Transverse colon (tissue), 4 donors: ENCODE measurements at places on chromosomes 5 and 9.

GRCh38 chr9:98874721-98875255 lies 67.3 kb downstream of the GALNT12 start:
- DNase-seq = no peak

DNA sequence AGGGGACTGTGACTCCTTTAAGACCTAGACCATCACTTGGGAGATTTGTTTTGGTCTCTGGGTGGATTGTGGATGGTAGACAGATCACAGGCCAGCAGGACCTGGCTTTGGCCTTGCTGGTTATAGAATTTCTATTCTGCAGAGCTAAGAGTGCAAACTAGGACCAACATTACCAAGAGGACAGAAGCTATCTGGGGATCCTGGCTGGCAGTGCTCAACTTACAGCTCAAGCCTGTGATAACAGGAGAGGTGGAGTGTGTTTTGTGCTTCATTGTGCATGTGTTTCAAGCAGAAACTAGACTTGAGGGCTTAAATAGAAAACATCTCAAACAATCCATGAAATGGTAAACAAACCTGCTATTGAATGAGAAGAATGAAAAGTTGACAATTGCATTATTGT lies 106.7 kb downstream of the ZNF462 start:
- DNase-seq = no peak

- DNase-seq = no peak
These were observed 689.7 kb upstream of the MEF2C start for GRCh38 chr5:89572696-89573095.

DNA sequence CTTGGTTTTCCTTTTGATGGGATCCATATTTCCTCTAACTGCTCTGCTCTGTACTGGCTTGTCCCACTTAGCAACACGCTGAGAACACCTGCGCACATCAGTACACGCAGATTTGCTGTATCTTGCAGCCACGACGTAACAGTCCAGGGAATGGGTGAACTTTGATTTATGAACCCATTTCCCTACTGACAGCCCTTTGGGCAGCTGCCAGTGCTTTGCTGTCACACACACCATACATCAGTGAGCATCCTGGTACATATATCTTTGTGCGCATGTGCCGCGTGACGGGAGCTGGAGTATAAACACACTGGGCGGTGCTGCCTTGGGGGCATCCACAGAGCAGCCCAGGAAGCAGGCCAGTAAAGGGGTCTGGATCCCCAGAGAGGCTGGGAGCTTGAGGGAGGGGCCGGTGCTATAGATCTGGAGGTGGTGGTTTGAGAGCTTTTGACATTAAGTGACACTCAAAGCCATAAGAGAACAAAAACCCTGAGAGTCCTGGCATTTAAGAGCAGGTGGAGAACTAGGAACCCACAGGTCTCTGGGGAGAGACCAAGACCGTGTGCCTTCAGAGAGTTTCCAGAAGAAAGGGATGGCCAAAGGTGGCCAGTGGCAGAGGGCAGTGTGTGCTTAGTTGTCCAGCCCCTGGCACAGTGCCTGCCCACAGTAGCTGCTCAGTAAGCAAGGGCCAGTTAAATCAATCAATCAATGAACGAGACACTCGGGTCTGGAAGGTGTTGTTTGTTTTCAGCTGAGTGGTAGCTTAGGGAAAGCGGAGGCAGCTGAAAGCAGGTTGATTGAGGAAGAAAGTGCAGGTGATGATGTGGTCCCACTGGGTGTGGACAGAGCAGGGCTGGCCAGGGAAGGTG lies 53.7 kb downstream of the LMX1B start:
- DNase-seq = no peak

DNA sequence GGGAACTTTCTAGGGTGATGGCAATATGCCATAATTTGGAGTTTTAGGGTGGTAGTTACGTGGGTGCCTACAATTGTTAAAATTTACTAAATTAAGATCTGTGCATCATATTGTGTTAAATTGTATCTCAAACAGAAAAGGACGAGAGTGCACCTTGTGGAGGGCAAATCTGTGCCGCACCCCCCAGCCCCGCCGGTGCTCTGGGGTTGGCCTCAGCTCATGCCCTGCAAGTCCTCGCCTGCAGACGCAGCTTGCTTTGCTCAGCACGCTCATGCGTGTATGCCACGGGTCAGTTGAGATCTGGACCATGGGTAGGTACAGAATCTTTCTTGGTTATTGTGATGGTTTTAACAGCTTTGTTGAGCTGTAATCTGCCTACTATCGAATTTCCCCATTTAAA lies 33.7 kb upstream of the FCN1 start:
- no peak for DNase-seq

DNA sequence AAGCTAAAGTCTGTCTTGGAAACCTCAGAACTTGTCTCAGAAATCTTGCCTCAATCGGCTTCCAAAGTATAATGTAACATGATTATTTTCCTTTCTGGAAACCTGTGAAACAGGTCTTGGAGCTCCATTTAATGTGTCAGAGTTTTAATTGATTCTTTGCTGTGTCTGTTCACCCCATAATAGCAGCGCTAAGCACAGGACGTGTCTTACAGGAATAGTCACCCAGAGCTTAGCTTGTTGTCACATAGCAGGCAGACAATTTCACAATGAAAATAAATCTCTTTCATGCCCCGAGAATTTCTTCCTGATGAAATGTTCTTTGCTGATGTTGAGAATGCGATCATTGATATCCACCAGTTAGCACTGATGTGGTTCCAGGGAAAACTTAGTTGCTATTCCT lies 40.2 kb upstream of the PTPN3 start:
- no peak for DNase-seq

DNA sequence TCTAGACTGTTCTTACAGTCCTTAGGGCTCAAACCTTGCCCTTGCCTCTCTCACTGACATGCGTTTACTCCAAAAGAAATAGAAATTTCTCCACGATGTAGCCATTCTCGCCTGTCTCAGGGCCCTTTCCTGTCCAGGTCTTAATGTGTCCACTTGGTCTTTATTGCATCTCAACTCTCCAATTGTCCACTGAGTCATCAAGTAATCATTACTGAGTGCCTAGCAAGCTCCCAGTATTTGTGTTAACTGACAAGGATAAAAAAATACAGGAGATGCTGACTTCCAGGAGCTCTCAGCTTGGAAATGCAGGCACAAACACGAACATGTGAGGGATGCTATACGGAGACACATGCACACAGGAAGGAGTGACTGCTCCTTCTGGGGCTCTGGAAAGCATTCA lies 147.3 kb downstream of the ARSB start:
- DNase-seq = no peak

DNA sequence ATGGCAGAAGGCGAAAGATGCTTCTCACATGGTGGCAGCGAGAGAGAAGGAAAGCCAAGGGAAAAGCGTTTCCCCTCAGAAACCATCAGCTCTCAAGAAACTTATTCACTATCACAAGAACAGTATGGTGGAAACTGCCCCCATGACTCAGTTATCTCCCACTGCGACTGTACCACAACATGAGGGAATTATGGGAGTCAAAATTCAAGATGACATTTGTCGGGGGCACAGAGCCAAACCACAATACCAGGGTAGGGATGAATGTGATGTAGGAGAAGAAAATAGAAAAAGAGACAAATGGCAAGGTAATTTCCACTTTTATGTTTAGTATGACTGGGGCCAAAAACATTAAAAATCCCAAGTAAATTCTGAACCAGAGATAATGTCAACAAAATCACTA lies 216.8 kb downstream of the TRIM36 start:
- no peak for DNase-seq

DNA sequence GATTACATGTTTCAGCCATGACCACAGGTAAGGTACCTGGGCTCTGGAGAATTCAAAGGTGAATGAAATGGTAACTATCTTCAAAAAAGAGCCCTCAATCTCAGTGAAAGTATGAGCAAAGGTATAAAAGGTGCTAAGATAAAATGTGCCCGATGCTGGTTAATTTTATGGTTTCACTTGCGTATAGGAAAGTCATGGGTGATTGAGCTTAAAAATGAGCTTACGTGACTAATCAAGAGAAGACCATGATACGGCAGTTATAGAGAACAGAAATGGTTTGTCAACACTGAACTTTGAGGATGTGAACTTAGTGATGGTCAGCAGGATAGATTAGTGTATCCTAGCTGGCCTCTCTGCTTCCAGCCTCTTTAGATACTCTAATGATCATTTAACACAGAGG lies 320.1 kb downstream of the DEPDC1B start:
- no peak for DNase-seq

DNA sequence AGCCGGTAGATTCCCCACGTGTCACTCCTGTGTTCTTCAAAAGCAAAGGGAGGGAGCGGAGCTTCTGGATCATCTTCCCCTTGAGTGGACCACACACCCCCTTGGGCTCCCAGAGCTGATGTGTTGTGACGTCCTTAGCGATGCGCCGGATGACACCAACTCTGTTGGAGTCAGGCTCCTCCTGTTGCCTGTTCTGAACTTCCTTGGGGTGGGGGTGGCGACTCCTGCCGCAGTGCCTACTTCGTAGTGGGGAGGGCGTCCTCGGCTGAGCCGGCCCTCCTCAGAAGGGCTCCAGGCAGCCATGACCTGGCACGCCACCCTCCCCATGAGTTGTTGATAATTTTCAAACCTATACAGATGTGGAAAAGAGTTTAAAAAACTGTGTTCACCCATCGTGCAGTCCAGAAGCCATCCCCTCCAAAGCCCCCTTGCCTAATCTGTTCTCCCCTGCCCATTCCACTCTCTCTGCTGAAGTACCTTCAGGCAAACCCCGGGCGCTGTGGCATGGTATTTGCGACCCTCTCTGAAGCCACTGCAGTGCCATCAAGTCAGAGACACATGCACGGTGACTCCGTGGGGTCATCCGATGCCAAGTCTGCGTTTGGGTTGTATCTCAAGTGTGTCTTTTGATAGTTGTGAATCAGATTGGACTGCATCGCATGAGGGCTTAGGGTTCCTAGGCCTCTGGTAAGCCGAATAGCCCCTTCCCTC lies 16.7 kb downstream of the EXOC3 start:
- peak; percentile 4 for DNase-seq

GRCh38 chr5:127363403-127363802 lies 72.8 kb downstream of the MEGF10 start:
- no peak for DNase-seq

GRCh38 chr5:96300976-96301375 lies 132.1 kb downstream of the PCSK1 start:
- DNase-seq = no peak

DNA sequence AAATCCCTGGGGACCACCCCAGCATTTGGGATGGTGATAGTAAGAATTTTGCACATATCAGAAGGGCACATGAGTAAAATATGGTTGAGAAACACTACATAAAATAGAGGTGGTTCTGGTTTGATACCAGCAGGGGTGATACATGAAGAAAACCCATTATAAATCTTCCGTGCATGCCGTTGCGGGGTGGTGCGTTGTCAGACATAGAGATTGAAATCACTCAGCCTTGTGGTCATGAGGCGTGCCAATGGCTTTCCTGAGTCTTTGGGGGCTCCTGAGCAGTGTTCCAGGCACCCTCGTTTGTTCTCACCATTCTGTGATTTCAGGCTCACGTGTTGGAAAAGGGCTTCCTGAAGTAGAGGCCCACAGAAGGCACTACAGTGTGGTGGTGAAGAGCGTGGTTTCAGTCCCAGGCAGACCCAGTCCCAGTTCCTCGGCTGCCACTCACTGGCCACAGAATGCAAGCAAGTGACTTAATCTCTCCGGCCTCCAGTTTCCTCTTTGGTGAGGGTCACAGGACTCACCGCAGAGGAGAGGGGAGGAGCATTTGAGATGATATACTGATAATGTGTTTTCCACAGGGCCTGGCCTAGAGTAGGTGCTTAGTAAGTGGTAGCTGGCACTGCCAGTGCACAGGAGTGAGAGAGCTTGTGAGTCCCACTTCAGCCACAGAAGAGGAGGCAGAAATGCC lies 20.5 kb upstream of the GLRX start:
- DNase-seq = peak; percentile 70

GRCh38 chr5:54146916-54147315 lies 163.5 kb downstream of the ARL15 start:
- DNase-seq = no peak

GRCh38 chr9:128625391-128626146 lies 31.1 kb downstream of the DYNC2I2 start:
- DNase-seq = peak; percentile 32

DNA sequence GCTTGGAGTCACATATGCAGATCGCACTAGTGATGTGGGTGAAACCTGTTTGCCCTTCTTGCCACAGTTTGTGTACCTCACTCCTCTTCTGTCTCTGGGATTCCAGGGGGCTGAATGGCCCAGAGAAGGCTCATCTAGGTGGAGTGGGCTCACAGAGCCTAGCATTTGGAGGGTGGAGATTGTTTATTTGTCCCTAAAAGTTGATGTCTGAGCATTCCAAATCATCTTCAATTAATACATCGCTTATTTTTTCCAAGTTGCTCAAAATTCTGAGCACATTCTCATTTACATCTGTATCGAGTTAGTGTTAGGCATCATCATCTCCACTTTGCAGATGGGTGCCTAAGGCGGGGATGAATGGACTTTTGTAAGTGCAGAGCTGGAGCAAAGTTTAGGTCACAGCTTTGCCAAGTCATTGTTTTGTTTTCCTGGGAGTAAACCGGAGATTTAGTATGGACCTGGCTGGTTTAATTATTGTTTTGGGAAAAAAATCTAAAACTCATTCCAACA lies 2.0 kb downstream of the ABL1 start:
- DNase-seq = no peak

- no peak for DNase-seq
These were observed 361.2 kb upstream of the TARS1 start for GRCh38 chr5:33079548-33079947.

GRCh38 chr9:92327283-92327850 lies 1.6 kb downstream of the CENPP start:
- DNase-seq = no peak

DNA sequence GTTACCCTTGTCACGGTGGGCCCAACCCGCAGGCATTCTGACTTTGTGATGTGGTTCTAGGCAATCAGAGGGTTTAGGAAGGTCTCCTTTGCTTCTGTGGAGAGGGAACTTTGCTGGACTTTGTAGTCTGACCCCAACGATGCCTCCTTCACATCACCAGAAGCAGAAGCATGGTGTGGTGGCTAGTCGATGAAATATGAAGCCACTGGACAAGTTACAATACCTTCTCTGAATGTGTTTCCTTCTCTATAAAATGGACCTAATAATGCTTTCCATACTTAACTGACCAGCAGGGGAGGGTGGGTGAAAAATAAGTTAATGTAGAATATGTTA lies 607 bp downstream of the SPEF2 start:
- no peak for DNase-seq

- no peak for DNase-seq
These were observed 811.2 kb downstream of the BRINP1 start for GRCh38 chr9:118558026-118558425.

GRCh38 chr9:90659650-90660364 lies 17.2 kb upstream of the DIRAS2 start:
- DNase-seq = no peak
